ENCODE measurements at places on chromosomes 2 and 18.

DNA sequence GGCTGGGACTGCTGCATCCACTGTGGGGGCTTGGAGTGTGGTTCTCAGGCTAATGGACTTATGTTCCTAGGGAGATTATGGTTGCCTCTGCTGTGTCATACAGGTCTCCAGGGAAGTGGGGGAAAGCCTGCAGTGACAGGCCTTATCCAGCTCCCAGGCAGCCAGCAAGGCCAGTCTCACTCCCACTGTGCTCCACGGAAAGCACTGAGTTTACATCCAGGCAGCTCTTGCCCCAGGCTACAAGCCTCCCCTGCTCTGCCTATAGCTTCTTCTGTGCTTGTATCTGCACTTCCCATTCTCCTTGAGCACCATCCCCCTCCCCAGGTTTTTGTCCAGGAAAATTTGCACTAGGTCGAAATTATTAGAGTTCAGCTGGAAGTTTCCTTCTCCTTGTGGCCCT, 231.9 kb downstream of the ZRANB3 start:
- no peak for DNase-seq

GRCh38 chr18:73153271-73153670, 285.5 kb upstream of the NETO1 start:
- peak; percentile 64 for DNase-seq

- DNase-seq: no peak
These were observed 136.5 kb upstream of the ZNF236 start for GRCh38 chr18:76685860-76686259.

GRCh38 chr2:134027980-134028379, 225.9 kb upstream of the MGAT5 start:
- DNase-seq: peak; percentile 2

- DNase-seq: peak; percentile 83
These were observed 13.1 kb downstream of the GNLY start for GRCh38 chr2:85707304-85707703.

DNA sequence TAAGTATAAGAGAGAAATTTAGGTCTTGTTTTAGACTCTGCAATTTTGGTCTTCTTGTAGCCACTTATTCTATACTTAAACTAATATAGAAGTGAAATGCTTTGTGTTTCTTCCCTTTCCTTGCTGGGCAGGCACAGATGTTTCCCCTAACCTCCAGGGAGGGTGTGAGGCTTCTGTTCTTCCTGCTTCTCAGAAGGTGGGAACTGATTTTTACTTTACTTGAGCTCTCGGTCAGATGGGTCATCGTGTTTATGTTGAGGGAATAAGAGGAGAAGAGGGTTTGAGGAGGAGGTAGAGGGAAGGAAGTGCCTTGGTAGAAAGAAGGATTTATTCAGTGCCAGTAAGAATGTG, 92.5 kb upstream of the CXCR4 start:
- no peak for DNase-seq

GRCh38 chr18:58205443-58206160, 161.6 kb downstream of the NEDD4L start:
- DNase-seq: peak; percentile 90

GRCh38 chr18:45510656-45511055, 104.6 kb upstream of the SLC14A2 start:
- no peak for DNase-seq

DNA sequence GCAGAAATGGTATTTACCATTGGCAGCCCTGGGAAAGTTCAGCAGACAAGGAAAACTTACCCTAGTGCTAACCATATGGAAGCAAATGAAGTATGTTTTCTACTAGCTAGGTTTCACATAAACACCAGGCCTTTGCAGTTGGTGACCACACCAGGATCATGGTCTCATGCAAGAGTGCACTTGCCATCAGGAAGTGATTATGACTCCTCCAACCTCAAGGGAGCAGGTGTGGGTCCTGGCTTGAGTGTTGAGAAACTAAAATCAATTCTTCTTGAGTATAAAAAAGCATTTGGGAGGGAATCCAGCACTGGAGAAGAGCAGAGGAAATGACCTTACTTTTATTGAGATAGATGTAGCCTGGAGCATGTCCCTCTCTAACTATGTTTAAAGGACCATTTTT, 56.8 kb upstream of the SPAG16 start:
- no peak for DNase-seq

DNA sequence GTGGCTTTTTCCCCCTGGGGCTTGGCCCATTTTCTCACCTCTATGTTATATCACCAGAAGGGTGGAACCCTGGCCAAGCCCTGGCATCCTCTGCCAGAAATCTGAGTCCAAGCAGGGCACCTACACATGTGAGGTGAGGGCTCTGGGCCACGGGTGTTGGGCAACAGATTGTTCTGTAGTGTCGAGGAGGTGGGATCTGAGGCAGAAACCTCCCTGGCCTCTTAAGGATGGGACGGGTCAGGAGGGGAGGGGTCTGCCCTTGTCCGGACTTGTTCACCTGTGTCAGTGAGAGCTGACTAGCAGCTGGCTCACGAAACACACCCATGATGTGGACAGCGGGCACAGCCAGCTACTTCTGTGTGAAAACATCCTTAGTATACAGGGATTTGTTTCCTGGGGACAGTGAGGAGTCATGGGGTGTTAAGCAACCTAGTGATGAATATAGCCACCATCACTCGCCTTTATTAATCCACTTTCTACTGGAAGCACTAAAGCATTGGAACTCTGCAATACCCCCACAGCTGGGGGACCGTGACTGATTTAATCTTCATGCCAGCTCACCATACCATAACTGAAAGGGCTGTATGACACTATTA, 35.6 kb downstream of the EPAS1 start:
- no peak for DNase-seq

DNA sequence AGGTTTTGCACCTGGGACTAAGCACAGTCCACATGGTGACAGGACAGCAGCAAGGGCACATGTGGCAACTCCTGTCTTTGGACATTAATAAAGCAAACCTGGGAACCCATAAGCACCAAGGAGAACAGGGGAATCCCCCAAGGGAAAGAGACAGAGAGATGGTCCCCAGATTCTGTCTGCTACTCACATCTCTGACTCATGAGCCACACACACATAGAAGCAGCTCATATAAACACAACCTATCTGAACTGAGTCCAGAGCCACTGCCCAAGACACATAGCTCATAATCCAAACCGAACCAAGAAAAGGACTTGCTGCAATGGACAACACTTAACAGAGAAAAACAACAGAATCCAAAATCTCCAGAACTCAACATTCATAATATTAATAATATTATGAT, 82.5 kb downstream of the OSBPL1A start:
- peak; percentile 5 for DNase-seq

GRCh38 chr2:127439343-127439742, 21.1 kb downstream of the PROC start:
- no peak for DNase-seq

GRCh38 chr2:121132054-121132761, 152.8 kb downstream of the TFCP2L1 start:
- no peak for DNase-seq

GRCh38 chr18:70368903-70369302, 80.1 kb downstream of the SOCS6 start:
- peak; percentile 40 for DNase-seq

GRCh38 chr2:25972049-25972823, 10.1 kb downstream of the KIF3C start:
- DNase-seq: no peak

- no peak for DNase-seq
These were observed 20.3 kb downstream of the CHMP1B start for GRCh38 chr18:11871501-11871900.

GRCh38 chr2:127313406-127313805, 19.5 kb upstream of the ERCC3 start:
- DNase-seq: no peak

- DNase-seq: no peak
These were observed 291.6 kb downstream of the ALPK2 start for GRCh38 chr18:58337285-58337684.

GRCh38 chr2:171595896-171596295, 73.6 kb downstream of the CYBRD1 start:
- peak; percentile 92 for DNase-seq

DNA sequence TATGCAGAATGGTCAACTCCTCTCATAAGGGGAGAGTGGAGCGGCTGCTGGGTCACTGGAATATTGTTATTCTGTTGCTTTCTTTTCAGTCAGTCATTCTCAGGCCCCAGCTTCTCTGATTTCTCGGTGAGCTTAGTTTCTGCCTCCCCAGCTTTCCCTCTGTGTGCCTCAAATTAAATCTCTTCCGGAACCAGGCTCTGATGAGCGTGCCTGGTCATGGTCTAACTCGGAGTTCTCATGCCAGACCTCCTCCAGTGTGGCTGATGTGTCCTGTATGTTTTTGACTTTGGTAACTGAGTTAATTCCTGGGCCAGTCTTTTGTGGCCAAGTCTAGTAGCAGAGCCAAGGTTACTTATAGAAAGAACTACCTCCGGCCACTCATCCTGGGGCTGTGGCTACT, 4.9 kb upstream of the STK11IP start:
- no peak for DNase-seq

DNA sequence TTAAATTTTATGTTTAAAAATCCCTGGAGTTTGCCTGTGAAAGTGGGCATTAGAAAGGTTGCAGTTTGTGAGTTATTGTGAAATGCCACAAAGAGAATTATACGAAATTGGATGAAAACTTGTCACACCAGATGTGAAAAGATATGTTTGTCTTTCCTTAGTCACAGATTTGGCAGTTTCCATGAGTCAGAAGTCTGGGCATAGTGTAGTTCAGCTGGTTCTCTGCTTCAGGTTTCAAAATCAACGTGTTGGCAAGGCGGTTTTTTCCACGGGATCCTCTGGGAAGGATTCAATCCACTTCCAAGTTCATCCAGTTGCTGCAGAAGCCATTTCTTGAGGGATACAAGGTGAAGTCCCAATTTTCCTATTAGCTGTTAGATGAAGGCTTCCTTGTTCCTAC, 658.0 kb upstream of the CDH2 start:
- peak; percentile 46 for DNase-seq

DNA sequence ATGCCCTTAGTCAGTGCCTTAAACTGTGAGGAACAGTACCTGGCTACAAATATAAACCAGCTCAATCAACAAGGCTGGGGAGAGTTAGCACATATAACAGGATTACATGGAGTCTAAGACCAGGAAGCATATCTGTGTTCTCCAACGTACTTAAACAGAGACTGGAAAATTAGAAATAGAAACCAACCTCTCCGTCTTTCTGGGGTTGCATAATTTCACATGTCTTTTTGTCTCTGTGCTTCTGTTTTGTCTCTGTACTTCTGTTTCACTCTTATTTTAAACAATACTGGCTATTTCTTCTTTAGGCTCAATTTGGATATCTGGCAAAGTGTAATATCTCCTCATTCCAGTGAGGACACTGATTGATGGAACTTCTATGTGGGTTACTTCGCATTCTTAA, 749.0 kb upstream of the ZEB2 start:
- DNase-seq: no peak
